ENCODE measurements at places on chromosomes 1 and 21. TPM values are rescaled to one million over a fixed set of nuclear protein-coding genes. Genes with fewer than 3 reads are reported as not detected.

GRCh38 chr21:42495765-42496119 lies 282 bp downstream of the RSPH1 start:
- DNase-seq = no peak

DNA sequence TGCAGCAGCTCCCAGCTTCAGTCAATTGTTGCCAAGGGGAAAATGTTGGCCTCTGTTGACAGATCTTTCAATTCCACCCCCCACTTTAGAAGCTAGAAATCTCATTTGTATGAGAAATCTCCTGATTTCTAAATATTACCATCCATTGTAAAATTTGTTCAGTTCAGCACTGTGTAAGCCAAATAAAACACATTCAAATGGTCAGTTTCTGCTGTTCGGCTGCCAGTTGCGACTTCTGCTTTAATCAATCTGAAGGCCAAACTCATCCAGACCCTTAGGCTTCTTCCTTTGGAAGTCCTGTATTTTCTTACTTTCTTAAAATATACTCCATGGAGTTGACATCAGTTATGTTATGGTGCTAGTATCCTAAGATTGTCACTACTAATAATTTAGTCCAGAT lies 281.2 kb upstream of the ZRANB2 start:
- DNase-seq = no peak

- no peak for DNase-seq
Measured at GRCh38 chr1:15198684-15199083, 45.1 kb downstream of the TMEM51 start.

- no peak for DNase-seq
Measured at GRCh38 chr1:206676499-206676898, 8.2 kb upstream of the MAPKAPK2 start.

DNA sequence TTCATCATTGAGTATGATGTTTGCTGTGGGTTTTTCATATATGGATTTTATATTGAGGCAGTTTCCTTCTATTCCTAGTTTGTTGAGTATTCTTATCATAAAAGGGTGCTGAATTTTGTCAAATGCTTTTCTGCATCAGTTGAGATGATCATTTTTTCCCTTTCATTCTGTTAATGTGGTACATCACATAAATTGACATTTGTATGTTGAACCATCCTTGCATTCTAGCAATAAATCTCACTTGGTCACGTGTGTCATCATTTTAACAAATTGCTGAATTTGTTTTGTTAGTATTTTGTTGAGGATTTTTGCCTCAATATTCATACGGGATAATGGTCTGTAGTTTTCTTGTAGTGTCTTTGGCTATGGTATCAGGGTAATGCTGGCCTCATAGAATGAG lies 19.9 kb downstream of the TTC34 start:
- DNase-seq = no peak

SPRR4 gene
- total RNA-seq = not detected

CRNN gene
- not detected for total RNA-seq

DNA sequence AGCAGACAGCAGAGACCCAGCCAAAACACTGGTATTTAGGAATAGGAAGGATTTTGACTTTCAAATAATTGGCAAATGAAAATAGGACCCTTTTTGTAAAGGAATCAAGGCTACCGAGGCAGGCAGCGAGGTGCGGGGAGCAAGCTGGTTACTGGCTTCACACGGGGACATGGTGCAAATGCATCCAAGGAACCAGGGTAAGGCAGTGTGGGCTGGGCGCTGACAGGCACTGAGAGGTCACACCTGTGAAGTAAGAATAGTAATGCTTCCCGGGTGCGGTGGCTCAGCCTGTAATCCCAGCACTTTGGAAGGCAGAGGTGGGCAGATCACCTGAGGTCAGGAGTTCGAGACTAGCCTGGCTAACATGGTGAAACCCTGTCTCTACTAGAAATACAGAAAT lies 15.5 kb downstream of the CHAF1B start:
- no peak for DNase-seq

TBX15 gene
- 0.17 TPM for total RNA-seq

GRCh38 chr1:198019126-198019525 lies 102.0 kb downstream of the LHX9 start:
- no peak for DNase-seq

- no peak for DNase-seq
Measured at GRCh38 chr1:216476341-216476740, 53.1 kb upstream of the USH2A start.

GRCh38 chr1:29583727-29584126 lies 347.4 kb downstream of the PTPRU start:
- DNase-seq = no peak

- no peak for DNase-seq
Measured at GRCh38 chr1:216261631-216262030, 161.6 kb downstream of the USH2A start.

ZBTB40 gene
- total RNA-seq = 17.8 TPM

Measured in Calu3 (cell line).